ENCODE measurements at places on chromosomes 13 and 19. TPM values are rescaled to one million over a fixed set of nuclear protein-coding genes. Genes with fewer than 3 reads are reported as not detected.

GRCh38 chr13:108407495-108407894, 138.0 kb downstream of the TNFSF13B start:
- DNase-seq = no peak

- DNase-seq = no peak
Measured at GRCh38 chr13:113091211-113091771, 14.3 kb upstream of the F7 start.

DNA sequence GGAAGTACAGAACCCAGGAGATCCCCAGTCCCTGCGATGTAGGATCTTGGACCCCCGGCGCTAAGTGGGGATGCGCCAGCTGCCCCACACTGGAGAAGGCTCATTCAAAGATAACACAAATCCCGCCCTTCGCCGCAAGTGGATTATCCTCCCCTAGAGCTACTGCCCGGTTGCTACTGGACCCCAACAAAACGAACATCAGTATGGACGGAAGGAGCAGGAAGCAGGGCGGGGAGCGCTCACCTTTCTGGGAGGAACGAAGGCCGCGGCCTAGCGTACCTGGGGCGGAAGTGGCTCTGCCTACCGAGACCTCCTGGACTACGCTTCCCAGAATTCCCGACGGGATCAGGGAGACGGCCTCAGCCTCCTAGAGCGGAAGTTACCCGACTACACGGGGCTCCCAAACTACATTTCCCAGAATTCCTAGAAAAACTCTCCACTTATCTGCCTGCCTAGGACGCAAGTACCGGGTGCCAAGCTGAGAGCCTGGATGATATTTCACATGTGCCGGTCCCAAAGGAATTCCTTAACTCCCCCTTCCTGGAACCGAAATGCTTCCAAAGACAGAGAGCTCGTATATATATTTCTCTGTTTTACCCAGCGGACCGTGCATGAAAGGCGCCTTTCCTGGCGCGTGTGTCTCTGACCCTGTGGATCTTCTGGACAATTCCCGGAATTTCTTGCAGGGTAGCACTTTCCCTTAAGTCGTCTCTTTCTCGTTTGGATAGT, at the start of gene ZNF112:
ZNF112 (minus strand) TSS at position 298 of the 729 bp plus-strand sequence. CDS start 16,141 bp downstream, outside the sequence.
- peak; percentile 91 for DNase-seq

MYADM gene
- 16.1 TPM for total RNA-seq

ETV2 gene
- total RNA-seq = 0.79 TPM

- DNase-seq = no peak
Measured at GRCh38 chr19:44807652-44808462, 1.0 kb upstream of the BCAM start.

GRCh38 chr13:106088085-106088484, 447.4 kb downstream of the EFNB2 start:
- DNase-seq = no peak

DNA sequence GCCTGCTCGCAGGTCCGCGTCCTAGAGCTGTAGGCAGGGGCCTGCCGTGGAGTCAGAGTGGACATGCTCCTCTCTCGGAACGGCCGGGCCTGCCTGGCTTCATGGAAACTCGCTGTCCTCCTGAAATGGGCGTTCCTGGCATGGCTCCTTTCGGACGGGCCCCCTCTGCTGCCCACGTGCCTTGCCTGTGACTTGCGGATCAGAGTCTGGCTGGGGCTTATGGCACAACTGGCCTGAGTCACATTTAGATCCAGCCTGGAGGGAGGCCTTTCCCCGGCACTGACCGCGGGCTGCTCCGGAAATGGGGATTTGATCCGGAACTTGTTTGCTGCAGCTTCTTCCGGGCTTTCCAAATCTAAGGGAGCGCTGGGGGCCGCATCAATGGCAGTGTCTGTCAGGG, 28.1 kb downstream of the THSD1 start:
- no peak for DNase-seq

CEACAM3 gene
- total RNA-seq = 1.5 TPM

GRCh38 chr19:49651029-49651819, 9.2 kb downstream of the SCAF1 start:
- no peak for DNase-seq

ZNF429 gene
- 9.3 TPM for total RNA-seq

All from skin of body (tissue), 3 donors.